CD4-positive, alpha-beta T cell (primary cell): ENCODE measurements at places on chromosomes 12 and 14. TPM values are rescaled to one million over a fixed set of nuclear protein-coding genes. Genes with fewer than 3 reads are reported as not detected.

GRCh38 chr14:85508863-85509262, 21.1 kb upstream of the FLRT2 start:
- no peak overlapping the region for H3K4me3 ChIP-seq
- H3K27ac ChIP-seq = no peak overlapping the region
- no peaks in the 10 kb centered on the region for H3K36me3 ChIP-seq
- H3K27me3 ChIP-seq = no peaks in the 10 kb centered on the region
- DNase-seq = no peak
- no peaks in the 10 kb centered on the region for H3K4me1 ChIP-seq

- H3K4me3 ChIP-seq = no peak overlapping the region
- H3K4me1 ChIP-seq = no peaks in the 10 kb centered on the region
- H3K27me3 ChIP-seq = no peaks in the 10 kb centered on the region
- H3K36me3 ChIP-seq = no peaks in the 10 kb centered on the region
- DNase-seq = no peak
- H3K27ac ChIP-seq = no peak overlapping the region
These were observed 80.8 kb downstream of the SLC35F4 start for GRCh38 chr14:57785058-57785457.

DNA sequence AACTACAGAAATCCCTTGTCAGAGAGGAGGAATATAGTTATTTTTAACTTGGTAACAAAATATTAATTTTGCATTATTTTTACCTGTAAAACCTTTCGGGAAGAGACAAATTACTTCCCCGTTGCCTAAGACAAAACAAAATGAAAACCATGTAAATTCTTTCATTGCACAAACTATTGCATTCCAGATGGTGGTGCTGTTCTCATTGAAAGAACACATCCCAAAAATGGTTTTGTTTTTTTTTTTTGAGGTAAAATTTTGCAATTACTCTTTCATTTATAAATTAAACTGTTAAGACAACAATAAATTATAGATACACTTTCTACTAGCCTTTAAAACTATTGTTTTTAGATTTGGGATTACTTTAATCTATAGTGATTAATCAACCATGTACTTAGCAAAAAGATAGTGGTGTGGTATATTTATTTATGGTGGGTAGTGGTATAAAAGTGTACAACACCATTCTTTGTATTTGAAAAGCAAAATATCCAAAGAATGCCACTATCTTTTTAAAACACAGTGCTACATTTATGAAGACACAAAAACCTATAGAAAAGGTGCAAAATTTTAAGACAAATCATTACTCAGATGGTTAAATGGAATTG, 115.5 kb downstream of the SLC38A1 start:
- no peaks in the 10 kb centered on the region for H3K4me1 ChIP-seq
- no peak overlapping the region for H3K4me3 ChIP-seq
- no peaks in the 10 kb centered on the region for H3K36me3 ChIP-seq
- no peak for DNase-seq

DNA sequence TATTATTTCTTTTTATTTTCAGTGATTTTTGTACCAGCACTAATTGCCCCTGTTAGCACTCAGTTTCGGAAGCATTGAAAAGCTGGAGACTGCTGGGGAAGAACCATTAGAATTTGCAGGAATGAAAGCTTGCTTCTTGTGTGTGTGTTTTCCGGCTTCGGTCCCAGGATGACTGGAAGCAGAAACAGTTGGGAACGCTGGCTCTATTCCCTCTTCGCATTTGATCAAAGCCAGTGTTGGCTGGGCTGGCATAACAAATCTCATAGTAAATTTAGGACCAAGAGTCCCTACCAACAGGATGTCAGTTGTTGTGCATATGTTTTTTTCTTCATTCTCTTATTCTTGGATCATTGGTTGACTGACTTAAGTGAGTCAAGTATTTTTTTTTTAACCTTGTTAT, 53.6 kb upstream of the TRAF3 start:
- no peak for DNase-seq
- H3K27ac ChIP-seq = no peak overlapping the region
- no peak overlapping the region for H3K4me3 ChIP-seq
- H3K27me3 ChIP-seq = no peaks in the 10 kb centered on the region
- no peaks in the 10 kb centered on the region for H3K4me1 ChIP-seq
- H3K36me3 ChIP-seq = peaks cover 65% of the 10 kb centered on the region

DNA sequence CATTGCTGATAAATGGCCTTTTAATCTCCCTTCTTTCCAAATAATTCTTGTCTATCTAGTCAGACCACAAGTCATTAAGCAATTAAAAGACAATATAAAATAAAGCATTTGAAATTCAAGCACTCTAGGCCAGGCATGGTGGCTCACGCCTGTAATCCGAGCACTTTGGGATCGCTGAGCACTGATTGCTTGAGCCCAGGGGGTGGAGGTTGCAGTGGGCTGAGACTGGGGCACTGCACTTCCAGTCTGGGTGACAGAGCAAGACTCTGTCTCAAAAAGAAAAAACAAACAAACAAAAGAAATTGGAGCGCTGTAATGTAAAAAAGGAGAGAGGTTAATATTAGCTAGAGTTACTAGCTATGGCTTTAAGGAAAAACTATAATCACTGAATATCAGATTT, 30.5 kb upstream of the CSRP2 start:
- no peak overlapping the region for H3K27ac ChIP-seq
- no peaks in the 10 kb centered on the region for H3K4me1 ChIP-seq
- DNase-seq = no peak
- H3K4me3 ChIP-seq = no peak overlapping the region

DNA sequence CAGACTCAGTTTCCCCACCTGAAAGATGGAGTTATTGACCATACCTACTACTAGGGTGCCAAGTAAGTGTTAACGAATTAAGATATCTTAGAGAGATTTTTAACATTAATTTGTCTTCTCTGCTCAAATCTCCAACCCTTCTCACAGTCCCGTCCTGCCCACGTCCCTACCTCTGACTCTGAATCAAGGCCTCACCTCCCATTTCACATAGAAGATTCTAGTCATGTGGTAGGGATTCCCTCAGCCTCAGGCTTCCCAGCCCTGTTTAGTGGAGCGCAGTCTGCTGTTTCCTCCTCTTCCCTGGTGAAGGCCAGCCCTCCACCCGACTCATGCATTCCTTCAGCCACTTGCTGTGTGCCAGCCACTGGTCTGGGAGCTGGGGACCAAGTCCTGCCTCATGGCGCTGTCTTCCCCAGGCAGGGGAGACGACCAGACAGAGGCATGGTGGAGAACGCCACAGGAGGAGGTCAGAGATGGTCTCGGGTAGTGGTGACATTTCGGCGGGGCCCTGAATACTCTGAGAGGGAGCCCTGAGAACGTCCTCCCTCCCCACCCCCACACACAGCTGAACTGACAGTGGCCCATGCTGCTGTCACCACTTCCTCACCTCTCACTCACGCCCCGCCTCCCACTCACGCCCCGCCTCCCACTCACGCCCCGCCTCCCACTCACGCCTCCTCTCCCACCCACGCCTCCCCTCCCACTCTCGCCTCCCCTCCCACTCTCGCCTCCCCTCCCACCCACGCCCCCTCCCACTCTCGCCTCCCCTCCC, 38.8 kb downstream of the TMEM63C start:
- H3K27me3 ChIP-seq = no peaks in the 10 kb centered on the region
- H3K4me1 ChIP-seq = no peaks in the 10 kb centered on the region
- no peak overlapping the region for H3K4me3 ChIP-seq
- DNase-seq = no peak
- no peak overlapping the region for H3K27ac ChIP-seq

- no peak for DNase-seq
- H3K36me3 ChIP-seq = no peaks in the 10 kb centered on the region
- no peaks in the 10 kb centered on the region for H3K4me1 ChIP-seq
- H3K4me3 ChIP-seq = no peak overlapping the region
These were observed 390.7 kb downstream of the C12orf75 start for GRCh38 chr12:105721051-105721825.

DNA sequence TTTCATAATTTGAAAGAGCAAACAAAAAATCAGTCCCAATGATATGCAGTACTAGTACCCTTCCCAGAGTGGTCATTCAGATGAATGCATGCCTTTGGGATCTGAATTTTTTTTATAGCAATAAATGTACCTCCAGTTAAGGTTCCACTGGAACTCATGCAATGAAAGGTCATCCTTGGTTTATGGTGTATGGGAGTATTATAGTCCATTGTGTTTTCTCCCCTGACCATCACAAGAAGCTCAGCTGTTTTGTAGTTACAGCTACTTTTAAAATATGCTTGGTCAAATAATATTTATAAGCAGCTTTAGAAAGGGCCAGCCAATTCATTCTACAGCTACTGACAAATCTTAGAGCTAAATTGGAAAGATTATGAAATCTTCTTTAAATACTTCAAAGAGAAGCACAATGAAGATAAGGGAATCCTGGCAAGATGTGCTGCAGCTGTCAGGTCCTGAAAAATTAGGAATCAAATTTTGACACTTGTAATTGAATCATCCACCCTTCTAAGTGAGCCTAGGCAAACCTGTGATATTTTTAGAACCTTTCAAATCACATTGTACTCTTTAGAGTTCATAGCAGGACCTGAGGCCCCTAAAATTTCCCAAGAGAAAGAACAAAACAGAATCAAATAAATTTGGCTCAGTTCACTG, 46.5 kb downstream of the IFT81 start:
- H3K4me3 ChIP-seq = no peak overlapping the region
- no peak overlapping the region for H3K27ac ChIP-seq
- no peak for DNase-seq
- no peaks in the 10 kb centered on the region for H3K4me1 ChIP-seq
- H3K27me3 ChIP-seq = no peaks in the 10 kb centered on the region

PYGL gene
- 0.59 TPM for total RNA-seq

CCDC198 gene
- not detected for total RNA-seq

STAC3 gene
- 2.0 TPM for total RNA-seq
